ENCODE measurements at places on chromosomes 4 and X.
A peak's percentile ranks its signal among the peaks of the same experiment; 100 is the strongest.

GRCh38 chr4:27414887-27415731, 554.5 kb downstream of the STIM2 start:
- DNase-seq = no peak

DNA sequence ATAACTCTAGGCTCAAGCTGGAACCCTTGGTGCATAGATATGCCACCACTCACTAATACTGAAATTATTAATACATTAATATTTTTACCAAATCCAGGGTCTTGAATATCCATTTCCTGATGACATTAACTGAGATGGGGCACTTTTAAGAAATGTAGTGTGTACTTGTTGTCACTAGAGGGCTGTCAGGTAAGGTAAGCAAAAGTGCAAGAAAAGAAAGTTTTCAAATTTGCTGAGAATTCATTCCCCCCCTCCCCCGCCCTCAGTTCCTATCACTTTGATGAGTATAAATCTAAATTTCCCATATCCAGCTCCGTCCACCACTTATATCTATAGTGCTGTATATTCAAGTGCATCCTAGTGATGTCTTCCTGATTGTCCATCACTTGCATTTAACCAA, 20.5 kb upstream of the WDR44 start:
- no peak for DNase-seq

GRCh38 chrX:24235084-24235710, 78.7 kb downstream of the SUPT20HL2 start:
- DNase-seq = no peak

- DNase-seq = no peak
Measured at GRCh38 chr4:163606896-163607691, 112.6 kb downstream of the TMA16 start.

- peak; percentile 80 for DNase-seq
Measured at GRCh38 chr4:76758290-76758882, 139.6 kb downstream of the SOWAHB start.

DNA sequence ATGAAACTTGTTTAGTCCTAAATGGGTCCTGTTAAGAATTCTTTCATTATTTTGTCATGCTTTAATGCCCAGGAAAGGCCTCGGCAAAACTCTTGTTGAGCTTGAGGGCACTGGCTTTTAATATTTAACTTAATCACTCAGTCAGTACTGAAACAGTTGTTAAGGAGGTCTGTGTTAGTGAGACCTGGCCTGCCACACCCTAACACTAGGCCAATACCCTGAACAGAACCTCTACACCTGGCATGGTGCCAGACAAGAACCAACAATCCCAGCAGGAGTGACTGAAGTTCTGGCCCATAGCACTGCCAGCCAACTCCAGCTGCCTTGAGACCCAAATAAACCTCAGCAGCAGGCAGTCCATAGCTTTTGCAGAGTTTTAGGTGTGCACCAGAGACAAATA, 85.7 kb upstream of the ITM2A start:
- no peak for DNase-seq

DNA sequence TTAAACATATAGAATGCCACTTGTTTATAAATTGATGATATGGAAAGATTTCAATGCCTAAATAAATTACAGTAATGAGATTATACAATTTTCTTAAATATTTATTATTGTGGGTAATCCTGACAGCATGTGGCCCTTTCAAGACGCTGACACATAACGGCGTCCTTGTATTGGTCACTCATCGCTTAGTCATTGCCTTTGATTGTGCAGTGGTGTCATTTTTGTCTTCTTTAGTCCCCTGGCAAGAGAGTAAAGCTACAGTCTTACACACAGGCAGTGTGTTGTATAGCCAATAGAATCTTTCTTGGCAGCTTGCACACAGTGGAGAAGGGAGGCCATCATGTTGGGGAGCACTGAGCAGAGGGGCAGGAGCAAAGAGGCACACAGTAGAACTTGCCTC, 361.8 kb upstream of the GALNT7 start:
- no peak for DNase-seq

DNA sequence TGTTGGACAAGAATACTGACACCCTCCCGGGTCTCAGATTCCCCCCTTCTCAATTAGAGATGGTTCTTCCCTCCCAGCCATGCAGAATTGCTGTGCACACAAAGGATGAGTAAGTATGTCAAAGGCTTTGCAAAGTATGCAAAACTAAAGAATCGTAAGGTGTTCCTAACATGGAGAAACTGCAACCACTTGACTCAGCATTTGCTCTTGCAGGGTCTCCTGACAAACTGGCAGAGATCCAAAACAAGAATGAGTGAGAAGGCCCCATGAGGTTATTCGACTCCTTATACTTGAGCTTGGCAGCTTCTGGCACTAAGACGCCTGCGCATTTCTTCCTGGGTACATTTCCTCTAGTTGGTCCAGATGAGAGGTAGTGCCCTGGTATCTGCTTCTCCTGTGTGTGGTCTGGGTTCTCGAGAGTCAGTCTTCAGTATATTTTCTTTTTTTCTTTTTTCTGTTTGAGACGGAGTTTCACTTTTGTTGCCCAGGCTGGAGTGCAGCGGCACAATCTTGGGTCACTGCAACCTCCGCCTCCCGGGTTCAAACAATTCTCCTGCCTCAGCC, 8.2 kb downstream of the FAM184B start:
- no peak for DNase-seq

GRCh38 chr4:2963966-2964471, 648 bp downstream of the GRK4 start:
- no peak for DNase-seq

GRCh38 chrX:7372825-7373525, 225.0 kb upstream of the PUDP start:
- DNase-seq = no peak

- no peak for DNase-seq
Measured at GRCh38 chr4:59455751-59456150, 1744.4 kb upstream of the ADGRL3 start.

DNA sequence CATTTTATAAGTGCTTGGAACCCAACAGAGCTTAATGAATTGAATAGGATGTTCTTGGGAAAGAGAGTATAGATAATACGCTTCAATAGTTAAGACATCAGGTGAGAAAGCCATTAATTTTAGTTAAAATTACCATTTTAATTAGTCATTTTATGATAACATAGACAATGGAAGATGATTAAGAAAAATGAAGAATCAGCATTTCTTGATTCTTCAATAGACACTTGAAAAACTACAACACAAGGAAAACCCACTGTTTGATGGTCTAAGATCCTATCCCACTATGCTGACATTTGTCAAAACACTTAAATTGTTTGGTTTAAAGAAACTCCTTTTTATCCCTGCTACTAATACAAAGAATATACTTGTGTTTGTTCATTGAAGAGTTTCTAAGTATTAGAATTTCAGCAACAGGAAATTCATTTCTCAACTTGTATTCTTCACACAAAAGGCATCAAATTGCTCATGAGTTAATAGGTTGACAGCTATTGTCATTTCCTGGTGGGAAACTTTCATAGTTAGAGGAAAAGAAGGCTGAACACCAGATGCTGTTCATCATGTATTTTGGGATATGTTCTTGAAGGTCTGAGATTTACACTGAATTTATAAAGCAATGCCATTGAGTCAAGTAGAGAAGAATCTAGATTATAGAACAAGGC, 9.6 kb upstream of the CXCL2 start:
- DNase-seq = no peak

Data from COLO829 (cell line).